HFFc6 (cell line): ENCODE measurements at places on chromosomes 12 and 14.
A peak's percentile ranks its signal among the peaks of the same experiment; 100 is the strongest.

DNA sequence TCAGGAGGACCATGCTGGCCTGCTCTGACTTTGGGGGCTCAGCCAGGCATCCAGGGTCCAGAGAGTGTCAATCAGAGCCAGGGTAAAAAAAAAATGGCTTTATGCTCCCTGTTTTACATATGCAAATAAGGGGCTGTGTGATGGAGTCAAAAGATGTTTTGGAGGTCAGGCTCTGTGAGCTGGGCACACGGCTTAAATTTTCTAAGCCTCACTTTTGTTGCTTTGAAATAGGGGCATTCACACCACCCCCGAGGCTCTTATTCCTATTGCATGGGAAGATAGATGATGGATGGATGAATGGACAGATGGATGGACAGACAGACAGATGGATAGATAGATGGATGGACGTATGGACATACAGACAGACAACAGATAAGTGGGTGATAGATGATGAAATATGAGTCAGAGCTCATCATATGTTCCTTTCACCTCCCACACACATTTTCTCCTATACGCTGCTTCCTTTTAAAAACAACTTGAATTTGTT is 42.7 kb downstream of the RIN3 start:
- no peak for DNase-seq

DNA sequence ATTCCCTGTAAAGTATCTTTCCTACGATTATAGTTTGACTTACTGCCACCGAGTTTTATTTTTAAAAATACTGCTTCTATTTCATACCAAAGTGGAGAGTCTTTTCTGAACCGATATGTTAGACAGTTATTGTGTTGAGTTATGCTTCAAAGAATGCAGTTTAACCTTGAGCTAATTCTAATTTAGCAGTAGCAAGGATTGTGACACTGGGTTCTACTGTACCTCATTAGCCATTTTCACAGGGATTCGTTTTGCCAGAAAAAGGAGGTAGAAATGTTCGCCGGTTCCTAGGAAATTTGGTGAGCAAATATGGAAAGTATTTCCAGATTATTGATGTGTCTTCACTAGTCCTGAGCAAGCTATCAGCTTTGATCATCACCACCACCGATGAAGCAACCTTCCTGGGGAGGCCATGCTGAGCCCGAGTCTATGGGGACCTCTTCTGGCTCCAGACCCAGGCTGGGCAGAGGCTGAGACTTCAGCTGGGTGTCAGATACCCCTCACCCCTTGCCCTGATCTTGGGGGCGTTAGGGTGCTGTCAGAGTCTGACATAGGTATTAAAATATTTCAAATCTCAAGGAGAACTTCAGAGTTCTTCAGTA is 13.6 kb downstream of the GLRX5 start:
- no peak for DNase-seq

DNA sequence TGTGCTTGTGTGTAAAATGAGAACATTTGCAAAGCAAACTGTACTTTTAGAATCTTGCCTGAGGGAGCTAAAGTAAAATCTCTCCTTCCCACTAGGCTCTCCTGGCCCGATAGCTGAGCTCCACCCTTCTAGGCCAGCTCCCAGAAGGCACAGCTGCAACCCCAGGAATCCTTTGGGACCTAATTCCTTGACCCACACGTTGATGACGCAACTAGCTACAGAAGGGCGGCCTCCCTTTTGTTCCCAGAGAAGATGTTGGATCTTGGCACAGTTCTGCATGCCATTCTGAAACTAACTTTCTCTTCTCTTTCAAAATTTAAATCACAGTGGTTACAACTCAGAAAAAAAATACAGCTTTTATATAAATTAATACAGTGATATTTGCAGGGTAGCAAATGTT is 268.1 kb downstream of the EGLN3 start:
- DNase-seq = no peak

DNA sequence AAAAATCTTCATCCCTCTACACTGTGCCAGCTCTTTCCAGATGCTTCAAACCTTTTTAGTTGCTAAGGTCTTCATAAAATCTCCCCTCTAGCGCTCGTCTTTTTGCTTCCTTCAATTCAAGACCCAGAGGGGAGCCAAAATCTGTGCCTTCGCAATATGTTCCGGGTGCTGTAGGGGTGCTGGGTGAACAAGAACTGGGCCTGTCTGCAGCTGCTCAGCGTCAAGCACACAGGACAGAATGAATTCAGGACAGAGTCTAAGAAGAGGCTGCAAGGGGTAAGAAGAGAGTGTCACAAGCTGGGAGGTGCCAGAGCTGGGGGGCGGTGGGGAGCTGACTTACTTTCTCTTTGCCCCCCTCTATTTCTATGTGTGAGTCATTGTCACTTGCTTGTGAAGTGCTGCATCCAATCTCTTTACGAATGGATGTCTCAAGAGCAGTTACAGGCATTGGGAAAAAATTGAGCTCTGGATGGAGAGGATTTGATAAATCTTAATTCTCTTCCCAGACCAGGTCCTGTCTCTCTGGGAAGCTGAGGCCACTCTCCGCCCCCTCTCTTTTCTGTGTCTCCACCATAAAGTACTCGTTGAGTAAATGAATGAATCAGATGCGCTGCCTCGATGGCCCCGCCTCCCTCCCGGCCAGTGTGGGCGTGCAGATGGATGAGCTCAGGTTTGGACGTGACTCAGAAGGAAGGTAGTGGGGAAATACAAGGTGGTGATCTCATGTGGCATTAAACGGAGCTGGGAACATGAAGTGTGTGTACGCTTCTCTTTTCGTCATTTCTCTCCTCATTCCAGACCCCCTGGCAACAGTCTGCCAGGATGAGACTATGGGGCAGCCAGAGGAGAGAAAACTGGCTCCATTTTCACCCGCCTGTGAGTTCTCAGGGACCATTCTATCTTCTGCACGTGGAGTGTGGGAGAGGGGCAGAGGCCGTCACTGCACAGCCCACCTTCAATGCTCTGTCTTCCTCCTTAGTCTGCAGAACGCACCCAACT is 91.3 kb downstream of the TSPAN9 start:
- DNase-seq = peak; percentile 94

DNA sequence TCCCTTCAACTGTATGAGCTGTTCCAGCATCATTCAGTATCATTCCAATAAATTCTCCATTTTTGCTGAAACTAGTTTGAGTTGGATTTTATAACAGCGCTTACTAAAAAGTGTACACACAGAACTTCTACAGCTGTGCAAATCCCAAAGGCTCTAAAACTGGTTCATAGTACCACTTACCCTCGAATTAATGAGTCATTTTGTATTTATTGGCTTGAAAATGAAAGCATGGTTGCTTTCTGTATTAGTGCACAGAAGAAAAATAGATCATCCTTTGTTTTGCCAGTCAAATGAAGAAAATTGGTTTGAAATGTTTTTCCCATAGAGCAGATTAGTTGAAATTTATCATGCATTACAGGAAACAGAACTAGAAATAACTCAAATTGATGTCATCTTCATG is 268.3 kb upstream of the CPNE8 start:
- no peak for DNase-seq

GRCh38 chr12:4566474-4566873 is 4.5 kb downstream of the DYRK4 start:
- DNase-seq = no peak

GRCh38 chr12:4154672-4155225 is 118.8 kb upstream of the CCND2 start:
- DNase-seq = no peak

DNA sequence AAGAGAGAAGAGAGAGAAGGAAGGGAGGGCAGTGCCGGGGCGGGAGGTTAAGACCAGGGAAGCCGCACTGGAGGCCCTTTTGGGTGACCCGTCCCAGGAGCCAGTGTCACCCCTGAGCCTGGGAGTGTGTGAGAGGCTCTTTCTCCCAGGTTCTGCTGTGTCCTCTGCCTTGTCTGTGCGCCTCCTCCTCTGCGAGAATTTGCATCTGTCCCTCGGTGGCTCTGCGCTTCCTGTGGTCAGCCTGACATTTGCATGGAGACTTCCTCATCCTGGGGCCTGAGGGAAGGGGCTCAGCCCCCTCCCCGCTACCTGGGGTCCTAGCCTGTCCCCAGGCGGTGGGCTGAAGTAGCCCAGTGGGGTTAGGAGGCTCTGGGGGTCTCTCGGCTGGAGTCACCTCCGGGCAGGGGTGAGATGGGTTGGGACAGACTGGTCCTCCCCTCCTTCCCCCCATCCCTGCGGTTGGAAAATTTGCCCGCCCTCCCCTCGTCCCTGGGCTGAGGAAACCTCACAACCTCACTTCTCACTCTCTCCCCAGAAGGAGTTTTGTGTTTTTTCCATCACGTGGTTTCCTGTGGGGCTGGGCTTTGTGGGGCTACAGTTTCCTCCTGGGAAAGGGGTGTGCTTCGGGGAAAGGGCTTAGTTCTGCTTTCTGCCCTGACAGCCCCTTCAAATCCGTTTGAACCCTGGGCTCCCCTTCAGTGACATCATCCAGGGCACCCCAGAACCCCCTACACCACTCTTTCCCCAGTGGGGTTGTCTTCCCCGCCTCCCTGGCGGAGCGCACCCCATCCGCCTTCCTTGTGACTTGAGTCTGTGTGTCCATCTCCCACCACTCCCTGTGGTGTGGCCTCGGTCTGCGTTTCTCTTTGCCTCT is 2.5 kb downstream of the PTPN6 start:
- DNase-seq = no peak

DNA sequence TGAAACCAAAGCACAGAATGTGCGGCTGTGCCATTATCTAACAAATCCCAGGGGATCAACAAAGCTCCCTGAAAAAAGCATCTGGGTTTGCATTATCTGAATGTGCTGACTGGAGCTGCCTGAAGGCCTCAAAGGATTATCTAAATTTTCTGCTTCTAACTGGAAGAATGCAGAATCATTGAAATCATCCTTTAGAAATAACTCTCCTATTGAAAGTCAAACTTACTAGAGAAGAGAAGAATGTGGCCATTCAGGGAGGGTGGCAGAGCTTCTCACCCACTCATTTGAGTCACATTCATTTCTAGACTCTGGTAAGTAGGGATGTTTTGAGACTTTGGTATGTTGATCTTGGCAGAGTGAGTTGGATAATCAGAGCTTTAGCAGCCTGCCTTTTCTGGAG is 220.6 kb upstream of the RGS6 start:
- DNase-seq = peak; percentile 91

GRCh38 chr12:69095765-69096477 is 143.4 kb upstream of the CPSF6 start:
- DNase-seq = no peak

DNA sequence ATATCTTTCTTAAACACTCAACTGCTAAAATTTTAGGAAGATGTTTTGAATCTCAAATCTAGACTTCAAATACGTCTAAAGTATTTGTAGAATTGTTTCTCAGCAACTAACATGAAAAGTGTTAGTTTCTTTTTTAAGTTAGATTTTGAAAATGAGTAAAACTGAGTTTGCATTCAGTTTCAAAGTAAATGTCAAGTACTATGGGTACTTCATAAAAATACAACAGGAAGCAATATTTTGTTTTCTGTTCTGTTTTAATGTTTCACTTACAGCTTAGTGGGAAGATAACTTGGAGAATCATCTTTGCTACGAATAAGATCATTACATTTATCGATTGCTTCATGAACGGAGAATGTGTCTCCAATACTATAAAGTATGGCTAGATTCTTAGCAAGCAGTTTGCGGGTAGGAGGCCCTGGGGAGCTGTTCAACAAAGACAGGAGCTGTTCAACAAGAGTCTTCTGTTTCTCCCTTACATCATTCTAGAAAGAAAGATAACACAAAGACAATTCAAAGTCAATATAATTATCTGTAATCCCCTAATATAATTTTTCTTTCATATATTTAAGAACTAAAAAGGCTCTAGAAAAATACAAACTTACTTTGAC is 20.2 kb downstream of the HEATR5A start:
- no peak for DNase-seq

- DNase-seq = no peak
Observed at GRCh38 chr12:109004017-109004416, 16.9 kb downstream of the SVOP start.

- DNase-seq = no peak
Observed at GRCh38 chr12:32139064-32139421, 32.4 kb downstream of the BICD1 start.

- peak; percentile 54 for DNase-seq
Observed at GRCh38 chr14:67166450-67166853, 22.8 kb upstream of the GARIN2 start.

- DNase-seq = no peak
Observed at GRCh38 chr14:66701813-66702212, 193.9 kb downstream of the GPHN start.

DNA sequence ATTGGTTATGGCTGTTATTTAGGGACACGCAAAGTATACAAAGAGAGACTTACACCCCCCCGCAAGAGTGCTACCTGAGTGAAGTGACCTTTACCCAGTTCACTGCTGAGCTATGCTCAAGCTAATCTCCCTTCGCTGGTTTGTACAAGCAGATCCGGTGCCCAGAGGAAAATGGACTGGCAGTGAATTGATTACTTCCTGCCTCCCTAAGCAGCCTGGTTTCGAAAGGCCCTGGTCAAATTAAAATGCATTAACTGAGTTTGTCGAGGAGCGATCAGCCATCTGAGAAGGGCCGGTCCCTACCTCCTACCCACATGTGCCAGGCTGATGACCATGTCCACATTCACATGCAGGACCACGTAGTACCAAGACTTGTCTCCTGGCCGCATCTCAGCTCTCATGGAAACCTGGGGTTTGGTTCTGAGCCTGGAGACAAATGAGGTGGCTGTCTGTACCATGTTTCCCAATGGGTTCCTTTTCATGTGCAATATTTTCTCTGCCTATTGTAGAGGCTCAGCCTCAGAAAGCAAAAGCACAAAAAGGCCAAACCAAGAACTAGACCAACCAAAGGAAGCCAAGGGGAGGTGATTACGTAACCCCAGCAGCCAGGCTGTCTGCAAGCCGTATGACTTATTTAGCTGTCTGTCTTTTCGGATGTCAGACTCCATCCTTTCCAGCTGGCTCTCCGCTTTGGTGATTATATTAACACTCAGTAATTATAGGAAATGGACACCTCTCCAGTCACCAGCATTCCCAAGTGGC is 284.7 kb upstream of the PWP1 start:
- DNase-seq = no peak

DNA sequence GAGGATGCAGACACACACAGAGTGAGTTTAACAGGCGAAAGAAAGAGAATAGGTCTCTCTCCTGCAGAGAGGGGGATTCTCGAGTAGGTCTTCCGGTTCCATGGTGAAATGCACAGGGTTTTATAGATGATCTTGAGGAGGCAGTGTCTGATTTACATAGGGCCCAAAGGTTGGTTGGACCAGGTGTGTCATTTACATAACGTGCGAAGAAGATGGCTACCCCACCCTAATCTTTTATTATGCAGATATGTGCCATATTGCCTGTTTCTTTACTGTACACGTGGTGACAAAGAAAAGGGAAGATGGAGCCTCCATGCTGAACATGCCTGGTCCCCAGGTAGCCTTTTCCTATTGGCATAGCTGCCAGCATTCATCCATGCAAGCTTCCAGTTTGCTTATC is 219.8 kb downstream of the CRADD start:
- DNase-seq = no peak

GRCh38 chr12:124610629-124611558 is 43.5 kb upstream of the NCOR2 start:
- no peak for DNase-seq

- DNase-seq = peak; percentile 82
Observed at GRCh38 chr14:61080591-61081010, 99.6 kb downstream of the SLC38A6 start.

DNA sequence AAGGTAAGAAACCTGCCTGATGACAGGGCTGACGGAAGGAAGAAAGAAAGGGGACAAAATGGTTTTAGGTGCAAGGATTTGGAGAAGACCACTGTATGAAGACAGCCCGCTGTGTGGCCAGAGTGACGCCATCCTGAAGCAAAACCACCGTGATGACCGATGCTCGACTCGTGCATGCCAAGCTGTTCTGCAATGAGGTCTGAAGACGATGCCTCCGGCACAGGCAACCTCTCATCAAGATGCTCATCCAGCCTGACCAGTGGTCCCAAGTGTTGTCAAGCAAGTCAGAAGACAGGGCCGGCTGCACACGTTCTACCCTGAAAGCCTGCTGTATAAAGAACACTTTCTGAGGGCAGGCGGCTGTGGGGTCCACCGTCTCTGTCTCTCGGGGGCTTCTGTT is 34.8 kb downstream of the STX2 start:
- no peak for DNase-seq
